ENCODE measurements at places on chromosomes 12 and 14.
A peak's percentile ranks its signal among the peaks of the same experiment; 100 is the strongest.

DNA sequence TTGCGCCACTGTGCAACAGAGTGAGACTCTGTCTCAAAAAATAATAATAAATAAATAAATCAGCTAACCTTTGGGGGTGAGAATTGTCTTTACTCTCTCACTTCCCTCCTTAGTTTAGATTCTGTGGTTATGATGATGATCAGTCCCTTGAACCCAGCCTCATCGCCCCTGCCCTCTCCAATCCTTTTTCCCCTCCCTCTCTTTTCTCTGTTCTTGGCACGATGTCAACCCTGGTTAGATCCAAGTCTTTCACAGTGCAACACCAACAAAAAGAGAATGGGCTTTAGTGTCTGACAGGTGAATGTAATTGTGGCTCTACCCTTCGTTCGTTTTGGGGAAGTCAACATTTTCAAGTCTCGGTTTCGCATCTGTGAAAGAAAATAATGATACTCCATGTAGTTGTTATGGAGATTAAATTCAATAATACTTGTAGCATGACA, 59.0 kb downstream of the NTN4 start:
- DNase-seq: no peak

DNA sequence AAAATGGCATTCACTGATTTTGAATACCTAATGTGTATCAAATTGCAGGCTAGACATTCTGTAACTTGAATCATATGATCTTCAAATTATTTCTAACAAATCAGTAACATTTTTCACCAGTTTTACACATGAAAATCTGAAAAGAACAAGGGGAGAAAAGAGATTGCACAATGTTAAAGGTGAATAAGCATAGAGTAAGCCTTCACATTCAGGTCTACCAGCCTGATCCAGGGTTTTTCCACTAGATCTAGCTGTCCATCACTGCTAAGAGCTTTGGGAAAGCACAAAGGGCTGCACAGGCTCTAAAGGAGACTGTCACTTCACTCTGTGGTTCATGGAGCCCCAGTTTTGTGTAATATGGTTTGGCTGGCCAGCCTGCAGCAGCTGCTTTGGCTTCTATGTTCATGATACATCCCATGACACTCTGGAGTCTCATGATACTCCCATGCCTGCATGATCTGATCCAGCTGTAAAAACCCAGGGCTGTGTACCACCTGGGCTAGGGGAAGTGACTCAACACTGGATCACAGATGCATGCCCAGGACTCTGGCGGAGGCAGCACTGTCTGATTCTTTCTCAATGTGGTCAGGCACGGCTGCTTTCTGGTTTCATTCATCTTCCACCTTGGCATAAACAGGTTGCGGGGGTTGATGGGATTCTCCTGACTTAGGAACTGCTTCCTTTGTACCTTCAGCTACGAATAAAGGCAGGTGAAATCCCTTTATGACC, 859.7 kb downstream of the GALC start:
- DNase-seq: peak; percentile 87

DNA sequence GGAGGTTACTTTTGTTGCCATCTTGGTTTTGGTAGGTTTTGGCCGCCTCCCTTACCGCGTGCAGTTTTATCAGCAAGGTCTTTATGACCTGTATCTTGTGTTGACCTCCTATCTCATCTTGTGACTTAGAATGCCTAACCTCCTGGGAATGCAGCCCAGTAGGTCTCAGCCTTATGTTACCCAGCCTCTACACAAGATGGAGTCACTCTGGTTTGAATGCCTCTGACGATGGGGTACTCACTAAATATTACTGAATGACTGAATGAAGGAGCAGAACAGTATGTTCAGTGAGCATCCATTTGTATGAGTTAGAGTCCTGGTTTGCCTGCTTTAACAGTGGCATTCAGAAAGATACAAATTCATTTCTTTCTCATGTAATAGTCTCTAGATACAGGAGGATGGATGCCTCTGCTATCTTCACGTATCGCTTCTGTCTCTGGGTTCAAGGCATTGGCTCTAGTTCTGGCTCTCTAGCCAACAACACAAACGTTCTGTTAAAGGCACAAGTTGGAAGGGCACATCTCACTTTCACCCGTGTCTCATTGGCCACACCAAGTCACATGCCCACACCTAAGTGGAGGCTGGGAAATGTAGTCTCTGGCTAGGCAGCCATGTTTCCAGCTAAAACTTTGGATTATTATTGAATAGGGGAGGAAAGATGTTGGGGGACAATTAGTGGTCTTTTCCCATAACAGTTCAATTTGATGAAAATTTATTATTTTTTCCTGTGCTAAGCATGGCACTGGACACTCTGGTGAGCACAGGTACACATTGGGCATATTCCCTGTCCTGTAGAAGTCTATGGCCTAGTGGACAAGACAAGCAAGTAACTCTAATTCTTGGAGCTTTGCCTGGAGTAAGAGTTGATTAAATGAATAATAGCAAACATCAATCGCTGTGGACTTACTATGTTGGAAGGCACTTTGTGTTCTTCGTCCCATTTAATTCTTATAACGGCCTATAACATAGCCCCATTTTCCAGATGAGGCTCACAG, 75.2 kb upstream of the RPH3A start:
- DNase-seq: no peak

- DNase-seq: no peak
These were observed 11.5 kb downstream of the NKX2-1 start for GRCh38 chr14:36508418-36509068.

GRCh38 chr12:63862187-63862968, 17.9 kb downstream of the SRGAP1 start:
- peak; percentile 21 for DNase-seq

GRCh38 chr12:1443421-1444141, 150.8 kb downstream of the FBXL14 start:
- DNase-seq: peak; percentile 95

DNA sequence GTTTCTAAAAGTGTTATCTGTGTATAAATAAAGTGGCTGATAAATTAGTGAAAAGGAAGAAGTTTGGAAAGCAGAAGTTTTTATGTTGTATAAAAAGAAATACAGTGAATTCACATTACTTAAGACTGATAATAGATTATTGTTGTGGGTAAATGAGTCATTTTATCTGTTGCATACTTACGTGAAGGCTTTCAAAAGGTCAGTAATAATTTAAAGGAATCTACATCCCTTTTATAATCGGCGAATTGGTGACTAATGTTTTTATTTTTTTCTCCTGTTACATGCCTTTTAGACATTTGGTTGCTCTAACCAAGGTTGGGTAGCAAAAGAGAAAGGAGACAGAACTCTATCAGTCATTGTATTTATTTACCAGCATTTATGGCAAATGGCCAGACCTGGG, 155.9 kb downstream of the SLC41A2 start:
- DNase-seq: no peak

- no peak for DNase-seq
These were observed 20.4 kb upstream of the LRTM2 start for GRCh38 chr12:1799882-1800400.

- DNase-seq: no peak
These were observed 5.9 kb downstream of the TOMM20L start for GRCh38 chr14:58401587-58401986.

DNA sequence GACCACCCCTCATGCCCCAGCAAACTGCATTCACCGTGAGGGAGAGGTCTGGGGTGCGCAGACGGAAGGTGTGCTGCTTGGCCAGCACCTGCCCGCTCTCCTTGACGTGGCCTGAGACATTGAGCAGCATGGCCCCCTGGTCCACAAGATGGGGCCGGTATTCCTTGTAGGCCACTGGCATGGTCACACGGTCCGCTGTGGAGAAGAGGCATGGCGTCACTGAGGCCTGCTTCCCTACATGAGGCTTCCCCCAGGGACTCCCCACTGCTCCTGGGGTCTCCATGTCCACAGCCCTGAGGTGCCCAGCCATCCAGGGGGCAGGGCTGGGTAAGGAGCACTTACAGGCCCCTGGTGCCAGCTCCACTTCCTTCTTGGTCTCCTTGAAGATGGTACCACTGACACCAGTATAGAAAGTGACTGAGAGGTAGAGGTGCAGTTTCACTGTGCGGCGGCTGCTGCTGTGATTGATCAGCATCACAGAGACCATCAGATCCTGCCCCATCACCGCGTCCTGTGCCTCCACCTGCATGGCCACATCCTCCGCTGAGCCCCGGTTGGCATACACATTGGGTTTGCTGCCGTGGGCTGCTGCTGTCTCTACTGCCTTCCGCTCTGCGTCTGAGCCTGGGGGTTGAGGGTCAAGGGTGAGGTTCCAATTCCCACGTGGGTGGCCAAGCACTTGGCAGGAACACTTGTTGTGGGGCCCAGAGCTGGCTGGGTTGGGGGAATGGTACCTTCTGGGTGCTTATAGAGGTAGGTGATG, 8.2 kb downstream of the TGM1 start:
- DNase-seq: no peak

- no peak for DNase-seq
These were observed 144.6 kb downstream of the ETV6 start for GRCh38 chr12:11793921-11794710.

GRCh38 chr12:46918631-46919030, 92.8 kb upstream of the SLC38A4 start:
- DNase-seq: no peak

DNA sequence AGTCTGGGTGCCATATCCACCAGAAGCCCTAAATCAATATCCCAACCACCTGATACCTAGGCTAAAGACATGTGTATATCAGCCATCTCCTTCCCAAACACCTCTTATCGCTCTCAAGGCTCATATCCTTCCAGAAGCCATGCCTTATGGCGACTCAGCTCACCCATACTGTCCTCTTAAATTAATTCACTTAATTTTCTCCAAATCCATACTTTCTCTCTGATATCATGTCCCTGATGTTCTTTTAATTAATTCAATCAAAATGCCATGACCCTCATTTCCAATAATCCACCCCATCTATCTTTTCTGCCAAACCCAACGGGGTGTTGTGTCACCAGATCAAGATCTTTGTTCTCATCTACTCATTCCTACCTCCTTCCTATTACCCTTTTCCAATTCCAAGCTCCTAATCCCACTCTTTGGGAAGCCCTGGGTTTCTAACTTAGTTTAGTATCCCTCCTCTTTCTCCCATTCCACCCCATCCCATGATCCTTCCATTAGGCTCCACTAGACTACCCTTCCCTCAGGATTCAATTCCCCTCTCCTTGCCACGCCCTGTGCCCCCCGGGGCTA, 723 bp downstream of the ATF7 start:
- DNase-seq: peak; percentile 30

DNA sequence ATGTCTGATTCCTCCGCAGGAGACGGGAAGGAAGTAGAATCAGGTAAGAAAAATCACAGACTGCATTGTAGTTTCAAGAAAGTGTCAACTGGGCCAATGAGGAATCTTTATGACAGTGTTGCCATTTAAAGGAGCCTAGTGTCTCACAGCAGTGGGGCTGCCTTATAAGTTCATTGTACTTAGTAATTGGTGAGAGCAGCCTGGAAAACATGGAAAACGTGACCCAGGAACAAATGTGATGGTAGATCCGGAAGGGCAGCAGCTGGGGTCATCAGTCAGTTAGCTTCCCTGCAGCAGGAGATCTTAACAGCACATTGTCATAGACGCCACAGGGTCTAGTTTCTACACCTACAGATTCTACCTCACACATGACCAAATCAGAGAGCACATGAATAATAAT, 630.0 kb upstream of the LMO3 start:
- no peak for DNase-seq

DNA sequence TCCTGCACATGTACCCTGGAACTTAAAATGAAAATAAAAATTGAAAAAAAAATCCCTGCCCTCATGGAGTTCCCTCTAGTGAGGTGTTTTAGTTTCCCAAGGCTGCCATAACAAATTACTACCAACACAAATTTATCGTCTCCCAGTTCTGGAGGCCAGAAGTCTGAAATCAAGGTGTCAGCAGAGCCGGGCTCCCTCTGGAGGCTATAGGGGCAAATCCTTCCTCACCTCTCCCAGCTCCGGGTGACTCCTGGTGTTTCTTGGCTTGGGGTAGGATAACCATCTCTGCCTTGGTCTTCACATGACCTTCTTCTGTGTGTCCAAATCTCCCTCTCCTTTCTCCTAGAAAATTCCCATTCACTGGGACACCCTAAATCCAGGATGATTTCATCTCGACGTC, 50.1 kb downstream of the PLXNC1 start:
- no peak for DNase-seq

GRCh38 chr12:50621399-50622300, 116.9 kb downstream of the DIP2B start:
- no peak for DNase-seq

GRCh38 chr14:55111122-55111708, 17.8 kb upstream of the LGALS3 start:
- DNase-seq: no peak

DNA sequence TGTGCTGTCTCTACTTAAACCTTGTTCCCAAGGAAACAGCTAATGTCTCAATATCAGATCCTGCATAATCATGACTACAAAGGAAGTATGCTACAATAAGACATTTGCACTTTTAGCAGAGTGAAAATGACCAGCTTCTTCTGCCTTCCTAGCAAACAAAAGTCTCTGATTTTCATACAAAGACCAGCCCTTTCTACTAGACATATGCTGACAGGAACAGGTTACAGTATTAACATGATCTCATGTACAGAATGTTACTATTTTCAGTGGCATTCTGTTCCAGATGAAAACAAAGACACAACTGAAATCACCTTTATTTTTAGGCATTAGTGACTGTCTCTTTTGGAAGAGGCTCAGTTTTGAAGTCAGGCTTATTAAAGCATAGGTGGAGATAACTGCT, 228.6 kb downstream of the MED13L start:
- no peak for DNase-seq

- no peak for DNase-seq
These were observed 404.4 kb downstream of the AACS start for GRCh38 chr12:125469683-125470082.

- DNase-seq: no peak
These were observed 2.1 kb downstream of the IFI27 start for GRCh38 chr14:94112513-94113063.

DNA sequence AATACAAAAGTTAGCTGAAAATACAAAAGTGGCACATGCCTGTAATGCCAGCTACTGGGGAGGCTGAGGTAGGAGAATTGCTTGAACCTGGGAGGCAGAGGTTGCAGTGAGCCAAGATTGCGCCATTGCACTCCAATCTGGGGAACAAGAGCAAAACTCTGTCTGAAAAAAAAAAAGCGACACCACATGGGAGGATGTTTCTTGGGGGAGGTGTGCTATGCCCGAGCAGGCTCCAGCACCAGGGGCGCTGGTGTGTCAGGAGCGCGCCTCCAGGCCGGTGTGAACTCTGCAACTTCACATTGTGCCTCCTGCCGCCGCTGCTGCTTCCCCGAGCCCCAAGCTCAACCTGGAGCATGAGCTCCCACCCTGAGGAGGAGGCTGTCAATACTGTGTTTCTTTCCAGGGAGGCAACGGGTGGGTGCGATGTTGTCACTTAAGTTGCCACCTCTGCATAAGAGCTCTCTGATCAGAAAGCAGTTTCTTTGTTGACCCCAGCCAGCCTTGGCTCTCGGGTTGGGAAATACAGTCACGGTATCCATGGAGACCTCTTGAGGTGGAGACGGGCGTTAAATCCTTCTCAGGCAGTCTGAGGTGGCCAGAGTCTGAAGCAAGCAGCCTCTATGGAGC, 18.9 kb downstream of the DEGS2 start:
- peak; percentile 11 for DNase-seq

GRCh38 chr12:132565365-132565764, 45.0 kb downstream of the LRCOL1 start:
- DNase-seq: no peak
